ENCODE measurements at places on chromosomes 1 and 21.
A peak's percentile ranks its signal among the peaks of the same experiment; 100 is the strongest.

GRCh38 chr1:198556971-198557370 lies 16.5 kb upstream of the ATP6V1G3 start:
- DNase-seq: peak; percentile 46

- no peak for DNase-seq
Observed at GRCh38 chr21:36087362-36088138, 17.7 kb downstream of the CBR1 start.

DNA sequence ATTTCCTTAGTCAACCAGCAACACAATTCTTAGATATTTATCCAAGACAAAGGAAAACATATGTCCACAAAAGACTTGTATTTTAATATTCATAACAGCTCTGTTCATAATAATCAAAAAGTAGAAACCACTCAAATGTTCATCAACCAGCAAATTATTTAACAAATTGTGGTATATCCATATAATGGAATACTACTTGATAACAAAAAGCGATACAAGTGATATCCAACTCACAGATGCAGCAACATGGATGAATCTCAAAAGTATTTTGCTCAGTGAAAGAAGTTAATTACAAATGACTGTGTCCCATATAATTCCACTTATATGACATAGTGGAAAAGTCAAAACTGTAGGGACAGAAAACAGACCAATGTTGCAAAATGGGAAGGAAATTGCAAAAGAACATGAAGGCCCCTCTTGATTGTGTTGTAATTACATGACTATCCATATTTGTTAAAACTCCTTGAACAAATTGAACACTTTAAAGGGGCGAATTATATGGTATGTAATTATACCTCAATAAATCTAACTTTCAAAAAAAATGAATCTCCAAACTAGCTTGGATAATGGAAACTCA lies 116.9 kb downstream of the EDEM3 start:
- no peak for DNase-seq

- DNase-seq: no peak
Observed at GRCh38 chr1:146019231-146020057, 2.1 kb downstream of the HJV start.

GRCh38 chr1:114139540-114139939 lies 14.1 kb downstream of the SYT6 start:
- DNase-seq: no peak

GRCh38 chr1:65109487-65109886 lies 38.5 kb upstream of the AK4 start:
- no peak for DNase-seq

DNA sequence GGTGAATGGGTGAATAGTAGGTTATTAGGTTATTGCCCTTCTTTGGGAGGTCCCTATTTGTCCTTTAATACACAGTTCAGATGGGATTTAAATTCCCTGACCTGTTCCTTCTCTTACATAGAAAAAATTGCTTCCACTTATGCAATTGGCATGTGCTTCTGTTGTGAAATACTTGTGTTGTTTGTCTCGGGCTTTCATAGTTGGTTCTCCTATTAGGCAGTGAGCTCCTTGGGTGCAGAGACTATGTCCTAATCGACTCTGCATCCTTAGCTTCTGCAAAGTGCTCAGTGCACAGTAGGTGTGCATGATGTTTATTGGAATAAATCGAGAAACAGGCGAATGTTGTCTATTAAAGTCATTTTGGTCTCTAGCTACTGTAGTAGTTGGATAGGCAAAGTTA lies 1.3 kb upstream of the PDE4B start:
- DNase-seq: no peak

DNA sequence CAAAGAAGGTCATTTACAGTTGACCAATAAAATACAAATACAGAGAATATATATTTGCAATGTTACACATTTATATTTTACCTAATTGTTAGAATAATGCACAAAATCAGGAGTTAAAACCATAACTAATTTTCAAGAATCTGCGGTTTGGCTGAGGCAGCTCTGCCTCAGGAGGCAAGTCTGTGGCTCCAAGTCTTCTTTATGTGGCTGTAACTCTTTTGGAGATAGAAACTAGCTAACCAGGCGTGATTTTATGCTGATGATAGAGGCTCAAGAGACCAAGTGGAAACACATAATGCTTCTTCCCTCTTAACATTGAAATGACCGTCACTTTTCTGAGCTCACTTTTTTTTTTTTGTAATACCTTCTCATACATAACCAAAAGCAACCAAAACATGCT lies 744.7 kb upstream of the CXADR start:
- DNase-seq: no peak
